ENCODE measurements at places on chromosomes 3 and 15.

GRCh38 chr3:107904536-107905066 is 186.2 kb downstream of the CD47 start:
- no peak for DNase-seq

GRCh38 chr3:10816019-10816862 is at the start of gene SLC6A11:
Gene SLC6A11, plus strand, starts transcription at chr3:10816228. Its CDS starts 38 bp downstream, at chr3:10816266.
- DNase-seq = no peak

DNA sequence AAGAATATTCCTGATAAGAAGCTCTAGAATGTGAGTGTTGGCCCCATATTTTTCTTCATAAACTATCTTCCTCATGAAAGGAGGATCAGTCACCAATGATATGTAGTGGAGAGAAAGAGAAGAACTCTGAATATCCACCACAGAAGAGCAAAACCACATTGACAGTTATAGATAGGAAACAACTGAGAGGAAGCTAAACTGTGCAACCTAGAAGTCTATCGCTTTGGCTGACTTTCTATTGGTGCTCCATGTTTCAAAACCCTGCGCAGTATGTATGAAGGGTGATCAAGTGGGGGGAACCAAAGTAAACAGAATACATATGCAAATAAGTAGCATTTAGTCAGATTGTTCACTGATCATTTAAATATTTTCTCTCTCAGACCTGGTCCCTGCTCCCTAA is 41.0 kb upstream of the ZNF280D start:
- no peak for DNase-seq

DNA sequence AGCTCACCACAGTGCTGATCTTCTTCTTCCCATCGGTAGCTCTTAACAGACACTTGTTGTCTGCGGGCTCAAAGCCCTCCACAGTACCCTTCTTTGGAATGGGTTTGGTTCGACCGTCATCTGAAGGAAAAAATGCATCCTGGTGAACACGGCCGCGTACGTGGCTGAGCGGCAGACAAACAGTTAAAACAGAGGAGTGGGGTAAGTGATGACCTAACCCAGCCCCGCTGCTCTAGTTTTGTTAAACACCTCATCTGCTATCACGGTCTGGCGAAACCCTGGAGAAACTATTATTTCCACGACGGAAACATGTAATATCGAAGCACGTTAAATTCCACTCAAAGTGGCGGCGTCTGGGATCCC is 725 bp downstream of the SRP14 start:
- no peak for DNase-seq

- DNase-seq = peak; percentile 56
Measured at GRCh38 chr3:42501681-42502428, 588 bp upstream of the VIPR1 start.

DNA sequence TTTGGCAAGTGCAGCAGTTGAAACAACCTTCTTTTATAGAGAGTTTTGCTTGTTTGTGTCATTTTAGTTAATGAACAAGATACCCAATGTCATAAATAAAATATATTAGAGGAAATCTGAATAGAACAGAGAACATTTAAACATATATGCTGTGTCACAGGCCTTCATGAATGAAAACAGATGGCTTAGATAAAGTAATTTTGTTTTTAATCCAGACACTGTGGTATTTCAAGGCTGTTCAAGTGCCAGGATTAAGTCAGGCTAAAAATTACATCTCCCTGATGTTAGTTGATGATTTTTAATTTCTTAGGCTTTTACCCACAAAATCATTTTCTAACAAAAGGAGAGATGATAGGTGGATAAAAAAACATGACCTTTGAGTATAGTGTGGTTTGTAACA is 4.9 kb upstream of the ACKR4 start:
- DNase-seq = no peak

DNA sequence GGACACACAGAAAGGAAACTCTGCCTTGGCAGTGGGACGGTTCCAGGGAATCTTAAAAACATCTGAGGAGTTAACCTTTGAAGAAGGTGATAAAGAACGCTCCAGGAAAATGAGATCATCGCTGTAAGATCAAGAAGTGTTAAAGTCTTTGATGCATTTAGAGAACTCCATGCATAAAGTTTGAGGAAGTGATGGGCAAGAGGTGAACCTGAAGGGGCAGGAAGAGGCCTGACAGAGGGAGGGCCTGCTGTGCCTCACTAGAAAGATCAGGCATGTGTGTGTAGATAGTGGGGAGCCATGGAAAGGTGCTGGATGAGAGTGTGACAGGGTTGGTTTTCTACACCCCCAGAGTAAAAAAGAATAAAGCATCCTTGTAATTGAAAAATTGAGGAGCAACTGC is 889.2 kb downstream of the MCTP2 start:
- no peak for DNase-seq
